ENCODE measurements at places on chromosomes 3 and 15.

DNA sequence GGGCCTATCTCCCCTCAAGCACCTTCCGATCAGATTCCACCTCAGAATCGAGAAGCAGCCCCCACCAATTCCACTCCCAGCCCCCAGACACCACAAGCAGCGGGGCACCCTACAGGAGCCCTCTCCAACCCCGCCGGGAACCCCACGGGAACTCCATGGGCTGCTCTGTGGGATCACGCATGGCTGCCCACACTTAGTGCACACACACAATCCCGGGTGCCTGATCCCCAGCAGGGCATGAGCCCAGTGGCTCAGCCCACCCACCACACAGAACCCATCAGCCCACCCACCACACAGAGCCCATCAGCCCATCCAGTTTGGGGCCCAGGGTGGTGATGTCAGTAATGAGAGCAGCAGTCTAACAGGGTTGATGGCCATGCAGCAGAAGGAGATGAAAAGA is 141.6 kb upstream of the LINGO1 start:
- no peak for DNase-seq
- peaks cover 3% of the 10 kb centered on the region for H3K27me3 ChIP-seq

- no peaks in the 10 kb centered on the region for H3K4me1 ChIP-seq
- H3K27ac ChIP-seq: no peak overlapping the region
- no peaks in the 10 kb centered on the region for H3K27me3 ChIP-seq
- H3K36me3 ChIP-seq: no peaks in the 10 kb centered on the region
- DNase-seq: no peak
- no peak overlapping the region for H3K4me3 ChIP-seq
These were observed 449.4 kb upstream of the PPP2R3A start for GRCh38 chr3:135516143-135516542.

- H3K36me3 ChIP-seq: no peaks in the 10 kb centered on the region
- no peak overlapping the region for H3K27ac ChIP-seq
- H3K4me1 ChIP-seq: no peaks in the 10 kb centered on the region
- no peak for DNase-seq
- no peaks in the 10 kb centered on the region for H3K27me3 ChIP-seq
These were observed 1195.9 kb downstream of the ROBO2 start for GRCh38 chr3:78235841-78236240.

GRCh38 chr3:128950223-128950938 is 43.5 kb downstream of the CFAP92 start:
- H3K27me3 ChIP-seq: no peaks in the 10 kb centered on the region
- H3K27ac ChIP-seq: no peak overlapping the region
- H3K4me3 ChIP-seq: no peak overlapping the region
- H3K4me1 ChIP-seq: no peaks in the 10 kb centered on the region

DNA sequence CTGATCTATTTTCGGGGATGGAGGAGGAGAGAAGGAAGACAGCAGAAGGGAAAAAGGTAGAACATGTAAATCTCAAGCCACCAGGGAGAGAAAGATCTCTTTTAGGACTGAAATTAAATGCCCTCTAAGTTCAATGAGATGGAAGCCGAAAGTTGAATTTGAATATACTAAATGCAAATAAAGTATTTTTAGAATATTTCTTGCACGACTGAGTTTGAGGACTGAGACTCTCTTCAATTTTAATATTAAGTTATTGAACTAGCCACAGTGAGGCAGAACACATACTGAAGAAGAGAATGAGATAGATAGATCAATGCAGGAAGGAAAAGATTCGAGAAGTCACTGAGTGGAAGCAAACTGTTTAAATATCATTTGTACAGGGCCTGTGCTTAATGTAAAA is 399.9 kb upstream of the CBLB start:
- H3K4me1 ChIP-seq: no peaks in the 10 kb centered on the region
- H3K27ac ChIP-seq: no peak overlapping the region
- H3K36me3 ChIP-seq: no peaks in the 10 kb centered on the region
- H3K27me3 ChIP-seq: no peaks in the 10 kb centered on the region
- DNase-seq: no peak
- no peak overlapping the region for H3K4me3 ChIP-seq

DNA sequence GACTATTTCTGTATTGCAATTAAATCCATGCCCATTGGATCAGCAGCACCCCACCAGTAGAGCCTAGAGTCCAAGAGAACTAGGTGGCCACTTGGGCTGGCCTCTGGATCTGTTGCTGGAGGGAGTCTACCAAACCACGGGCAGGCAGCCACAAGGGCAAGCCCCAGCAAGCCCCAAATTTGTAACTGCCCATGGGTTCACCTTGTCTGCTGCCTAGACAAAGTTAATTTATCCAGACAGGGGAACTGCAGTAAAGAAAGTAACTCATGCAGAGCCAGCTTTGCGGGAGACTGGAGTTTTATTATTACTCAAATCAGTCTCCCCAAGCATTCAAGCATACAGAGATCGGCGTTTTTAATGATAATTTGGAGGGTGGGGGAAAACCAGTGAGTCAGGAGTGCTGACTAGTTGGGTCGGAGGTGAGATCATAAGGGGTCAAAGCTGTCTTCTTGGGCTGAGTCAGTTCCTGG is 74.0 kb upstream of the TERB2 start:
- DNase-seq: no peak
- no peaks in the 10 kb centered on the region for H3K36me3 ChIP-seq
- peaks cover 5% of the 10 kb centered on the region for H3K4me1 ChIP-seq
- H3K27me3 ChIP-seq: no peaks in the 10 kb centered on the region

DNA sequence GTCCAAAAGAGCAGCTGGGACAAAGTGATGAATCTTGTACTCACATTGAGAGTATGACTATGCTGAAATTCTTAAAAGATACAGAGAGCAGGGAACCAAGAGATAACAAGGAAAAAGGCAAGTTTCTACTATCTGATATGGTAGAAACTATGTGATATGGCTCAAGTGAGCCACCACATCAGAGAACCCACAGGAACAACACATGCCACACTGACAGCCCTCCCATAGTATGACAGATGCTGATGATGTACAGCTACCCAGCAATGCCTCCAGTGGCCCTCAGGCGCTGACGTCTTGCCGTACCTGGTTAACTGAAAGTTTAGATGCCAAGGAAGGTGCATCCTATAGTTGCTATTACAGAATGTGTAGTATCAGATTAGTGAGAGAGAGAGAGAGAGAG is 42.4 kb downstream of the CHAC1 start:
- H3K27ac ChIP-seq: no peak overlapping the region
- DNase-seq: no peak
- H3K36me3 ChIP-seq: peaks cover 21% of the 10 kb centered on the region
- H3K4me1 ChIP-seq: no peaks in the 10 kb centered on the region

GRCh38 chr3:46442576-46443530 is 21.9 kb downstream of the LTF start:
- H3K36me3 ChIP-seq: no peaks in the 10 kb centered on the region
- no peak overlapping the region for H3K4me3 ChIP-seq
- DNase-seq: no peak
- no peak overlapping the region for H3K27ac ChIP-seq

- H3K36me3 ChIP-seq: no peaks in the 10 kb centered on the region
These were observed 254.5 kb downstream of the NLGN1 start for GRCh38 chr3:173652093-173652492.

GRCh38 chr3:42507761-42508335 is 5.4 kb downstream of the VIPR1 start:
- no peak overlapping the region for H3K4me3 ChIP-seq
- H3K27me3 ChIP-seq: no peaks in the 10 kb centered on the region
- DNase-seq: no peak
- peaks cover 4% of the 10 kb centered on the region for H3K4me1 ChIP-seq

GRCh38 chr15:65334586-65335231 is 30.2 kb downstream of the RNU5B-1 start:
- DNase-seq: no peak
- no peak overlapping the region for H3K27ac ChIP-seq
- H3K36me3 ChIP-seq: no peaks in the 10 kb centered on the region
- no peak overlapping the region for H3K4me3 ChIP-seq
- no peaks in the 10 kb centered on the region for H3K4me1 ChIP-seq
- no peaks in the 10 kb centered on the region for H3K27me3 ChIP-seq

DNA sequence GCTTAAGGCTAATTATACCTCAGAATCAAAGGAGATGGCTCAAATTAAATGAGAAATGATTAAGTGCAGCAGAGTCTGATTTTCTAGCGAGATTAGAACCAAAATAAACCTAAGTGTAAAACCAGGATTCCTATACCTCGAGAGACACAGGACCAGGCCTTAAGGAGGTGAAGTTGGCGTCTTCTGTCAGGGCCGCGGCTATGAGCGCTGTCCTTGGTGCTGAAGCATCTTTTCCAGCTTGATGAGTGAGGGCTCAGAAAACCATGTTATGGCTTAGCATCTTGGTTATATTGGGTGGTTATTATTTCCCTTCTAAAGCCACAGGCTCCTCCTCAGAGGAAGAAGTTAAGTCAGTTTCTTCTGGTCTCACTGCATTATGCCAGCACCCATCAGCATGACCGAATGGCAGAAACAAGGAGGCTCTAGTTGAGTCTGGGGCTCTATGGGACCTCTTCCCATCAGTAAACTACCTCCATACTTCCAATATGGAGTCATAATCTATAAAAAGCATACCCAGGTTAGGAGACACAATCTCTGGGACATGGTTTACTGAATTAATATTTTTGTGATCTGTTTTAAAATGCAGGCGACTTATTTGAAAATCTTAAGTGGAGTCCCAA is 120.1 kb upstream of the NMNAT3 start:
- H3K27ac ChIP-seq: no peak overlapping the region
- no peaks in the 10 kb centered on the region for H3K36me3 ChIP-seq
- H3K4me3 ChIP-seq: no peak overlapping the region

- no peaks in the 10 kb centered on the region for H3K27me3 ChIP-seq
- H3K4me3 ChIP-seq: no peak overlapping the region
- peak; percentile 46 for DNase-seq
- H3K27ac ChIP-seq: no peak overlapping the region
- peaks cover 4% of the 10 kb centered on the region for H3K4me1 ChIP-seq
These were observed 1.7 kb upstream of the STAB1 start for GRCh38 chr3:52493232-52494017.

DNA sequence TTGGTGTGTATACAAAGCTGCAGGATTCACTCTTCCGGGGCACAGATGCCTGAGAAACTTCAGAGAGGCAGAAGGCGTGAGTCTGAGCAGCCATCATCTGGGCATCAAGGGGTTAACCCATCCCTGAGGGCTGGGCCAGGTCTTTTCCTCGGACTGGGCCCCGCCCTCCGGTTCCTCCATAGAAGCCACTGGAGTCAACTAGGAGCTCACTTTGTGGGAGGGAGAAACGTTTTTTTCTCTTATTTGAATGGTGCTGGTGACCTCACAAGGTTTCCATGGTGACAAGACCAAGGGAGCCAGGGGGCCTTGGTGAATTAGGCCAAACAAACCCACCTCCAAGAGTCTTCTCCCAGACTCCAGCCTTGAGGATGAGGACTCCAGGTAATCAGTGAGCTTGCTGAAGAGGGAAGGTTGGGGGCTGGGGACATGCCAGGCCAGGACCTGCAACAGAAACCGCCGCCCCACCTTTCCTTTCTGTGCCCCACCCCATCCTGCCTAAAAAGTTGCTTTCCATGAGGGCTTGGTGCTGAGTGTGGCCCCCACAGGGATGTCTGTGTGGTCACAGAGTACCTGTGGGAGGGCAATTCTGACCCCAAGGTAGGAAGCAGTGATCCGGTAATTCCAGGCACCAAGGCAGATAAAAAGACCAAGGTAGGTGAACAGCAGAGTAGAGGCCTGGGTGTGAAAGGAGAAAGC is 14.8 kb upstream of the INSYN1 start:
- H3K27ac ChIP-seq: no peak overlapping the region
- no peaks in the 10 kb centered on the region for H3K27me3 ChIP-seq
- no peak for DNase-seq
- no peaks in the 10 kb centered on the region for H3K4me1 ChIP-seq
- H3K4me3 ChIP-seq: no peak overlapping the region

- DNase-seq: no peak
- no peaks in the 10 kb centered on the region for H3K27me3 ChIP-seq
- H3K36me3 ChIP-seq: no peaks in the 10 kb centered on the region
These were observed 25.4 kb downstream of the COMMD2 start for GRCh38 chr3:149726716-149727407.

DNA sequence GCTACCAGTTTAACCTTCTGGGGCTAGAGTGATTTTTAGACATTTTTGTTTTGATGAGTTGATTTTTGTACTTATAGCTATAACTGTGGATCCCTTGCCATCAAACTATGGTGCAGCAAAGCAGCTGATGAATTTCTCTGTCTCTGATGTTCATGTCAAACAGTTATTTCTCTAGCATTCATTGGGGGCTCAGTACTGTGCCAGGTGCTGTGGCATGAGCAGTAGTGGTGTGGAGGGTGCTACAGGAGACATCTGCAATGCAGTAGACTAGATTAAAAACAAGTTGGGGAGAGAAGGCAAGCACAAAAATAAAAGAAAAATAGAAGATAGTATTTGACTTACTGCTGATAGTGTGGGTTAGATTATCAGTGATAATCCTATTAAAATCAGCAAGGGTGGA is 95.3 kb downstream of the AKAP13 start:
- no peak for DNase-seq
- H3K27ac ChIP-seq: no peak overlapping the region
- H3K27me3 ChIP-seq: no peaks in the 10 kb centered on the region

DNA sequence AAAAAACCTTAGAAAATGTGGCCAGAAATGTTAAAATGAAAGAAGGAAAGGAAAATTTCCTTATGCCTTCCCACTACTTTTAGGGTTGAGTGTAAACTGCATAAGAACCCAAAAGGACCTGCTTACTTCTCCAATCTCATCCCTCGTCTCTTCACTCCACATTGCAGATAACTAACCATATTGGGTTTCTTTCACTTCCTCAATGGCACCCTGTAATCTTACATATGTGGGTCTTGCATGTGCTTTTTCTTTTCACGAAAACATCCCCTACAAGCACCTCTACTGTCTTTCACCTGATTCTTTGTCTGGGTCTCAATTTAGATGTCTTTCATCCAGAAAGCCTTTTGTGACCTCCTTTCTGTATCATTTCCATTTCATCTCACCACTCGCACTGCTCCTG is 23.1 kb downstream of the EOMES start:
- H3K36me3 ChIP-seq: no peaks in the 10 kb centered on the region
- H3K4me1 ChIP-seq: no peaks in the 10 kb centered on the region
- DNase-seq: no peak

GRCh38 chr15:63982381-63982854 is 63.9 kb downstream of the DAPK2 start:
- H3K36me3 ChIP-seq: no peaks in the 10 kb centered on the region
- H3K4me3 ChIP-seq: no peak overlapping the region
- DNase-seq: no peak
- no peaks in the 10 kb centered on the region for H3K4me1 ChIP-seq
- H3K27me3 ChIP-seq: no peaks in the 10 kb centered on the region

DNA sequence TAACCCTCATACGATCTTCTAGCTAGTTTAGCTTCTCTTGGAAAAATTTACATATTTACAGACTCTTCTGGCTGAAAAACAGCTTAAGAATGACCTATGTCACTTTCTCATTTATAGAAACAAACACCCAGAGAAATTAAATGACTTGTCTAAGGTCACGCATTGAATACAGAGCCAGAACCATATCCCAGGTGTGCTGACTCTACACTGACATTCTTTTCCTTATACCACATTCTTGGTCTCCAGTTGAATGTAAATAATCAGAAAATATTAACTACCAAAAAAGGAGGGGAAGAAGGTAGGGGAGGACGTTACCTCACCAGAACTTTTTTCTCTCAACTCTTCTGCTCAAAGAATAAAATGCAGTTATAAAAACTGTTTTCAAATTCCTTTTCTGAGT is 95.0 kb downstream of the THRB start:
- DNase-seq: no peak
- no peaks in the 10 kb centered on the region for H3K27me3 ChIP-seq
- H3K36me3 ChIP-seq: no peaks in the 10 kb centered on the region
- H3K4me3 ChIP-seq: no peak overlapping the region

GRCh38 chr3:192858849-192859585 is 58.6 kb downstream of the MB21D2 start:
- DNase-seq: no peak
- H3K4me1 ChIP-seq: no peaks in the 10 kb centered on the region
- no peak overlapping the region for H3K27ac ChIP-seq
- peaks cover 2% of the 10 kb centered on the region for H3K27me3 ChIP-seq
